Right lung (tissue), 10 donors: ENCODE measurements at places on chromosomes 2 and 18.

GRCh38 chr18:74959216-74959615 lies 249.7 kb downstream of the PTGR3 start:
- no peak for DNase-seq

DNA sequence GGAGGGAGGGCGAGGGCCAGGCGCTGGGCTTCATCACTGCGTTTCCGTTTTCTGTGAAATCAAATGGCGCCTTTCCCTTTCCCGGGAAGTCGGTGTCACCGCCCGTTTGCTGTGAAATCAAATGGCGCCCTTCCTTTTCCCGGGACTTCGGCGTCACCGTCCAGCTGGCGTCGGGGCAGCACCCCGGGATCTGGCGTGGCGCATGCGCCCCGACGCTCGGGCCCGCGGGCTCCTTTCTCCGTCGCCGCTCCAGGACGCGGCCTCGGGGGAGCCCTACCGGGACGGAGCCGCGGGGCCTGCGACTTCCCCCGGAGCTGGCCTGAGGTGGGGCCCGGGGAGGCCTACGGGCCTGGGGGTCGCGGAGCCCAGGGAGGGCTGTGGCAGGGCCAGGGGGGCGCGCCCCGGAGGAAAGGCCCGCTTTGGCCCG lies at the start of gene FAM228A:
Gene FAM228A (plus strand): TSS at position 203 of the 427 bp plus-strand sequence. CDS start 428 bp downstream, outside the sequence.
- DNase-seq, result no peak

DNA sequence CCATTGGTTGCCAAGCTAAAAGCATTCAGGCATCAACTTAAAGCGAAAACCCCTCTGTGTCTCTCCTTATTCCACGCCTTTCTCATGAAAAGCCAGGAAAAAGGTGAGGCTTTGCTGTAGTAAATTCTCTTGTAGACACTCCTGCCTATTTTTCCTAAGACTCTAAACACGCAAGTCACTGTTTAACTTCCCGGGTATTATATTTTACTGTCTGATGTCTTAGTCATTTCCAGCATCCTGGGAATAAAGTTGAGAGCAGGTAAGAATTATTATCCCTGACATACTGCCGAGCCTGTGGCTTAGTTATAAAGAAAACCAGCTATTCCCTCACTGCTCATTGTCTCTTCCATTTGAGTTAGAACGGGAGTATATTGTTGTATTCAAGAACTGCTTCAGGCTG lies 112.4 kb upstream of the GATA6 start:
- no peak for DNase-seq

DNA sequence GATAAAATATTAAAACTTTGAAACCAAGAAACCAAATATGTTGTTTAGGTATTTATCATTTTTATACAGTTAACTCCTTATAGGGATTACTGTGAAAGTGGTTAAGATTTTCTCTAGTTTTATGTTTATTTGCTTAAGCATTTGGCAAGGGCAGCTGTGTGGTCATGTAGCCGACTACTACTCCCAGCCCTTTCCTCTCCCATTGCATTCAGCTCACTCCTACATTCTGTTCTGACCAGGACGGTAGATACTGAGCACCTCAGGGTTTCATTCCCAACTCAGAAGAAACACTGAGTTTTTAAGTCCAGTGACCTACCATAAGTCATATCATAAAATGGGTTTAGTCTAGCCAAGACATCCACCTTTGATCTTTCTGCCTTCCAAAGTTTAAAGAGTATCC lies 19.8 kb downstream of the FZD5 start:
- DNase-seq, result no peak

DNA sequence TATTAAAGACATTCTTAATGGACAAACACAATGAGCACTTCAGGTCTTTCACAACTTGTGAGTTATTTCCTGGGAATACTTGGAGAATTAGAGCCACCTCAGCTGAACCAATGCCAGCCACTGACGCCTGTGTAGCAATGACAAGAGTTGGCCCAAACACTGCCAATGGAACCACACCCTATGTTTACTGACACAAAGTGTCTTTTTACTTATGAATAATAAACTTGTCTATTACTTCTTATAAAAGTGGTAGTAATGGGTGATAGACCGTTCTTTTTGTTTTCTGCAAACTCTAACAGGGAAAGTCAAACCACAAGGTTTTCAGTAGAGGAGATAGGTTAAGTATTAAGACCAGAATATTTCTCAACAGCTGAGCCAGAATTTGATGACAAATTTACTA lies 12.5 kb upstream of the CHAC2 start:
- DNase-seq, result no peak

GRCh38 chr2:38528008-38528442 lies 74.7 kb downstream of the HNRNPLL start:
- no peak for DNase-seq

GRCh38 chr2:159209341-159210306 lies 76.9 kb downstream of the WDSUB1 start:
- DNase-seq, result no peak
